ENCODE measurements at places on chromosomes 4 and X.
A peak's percentile ranks its signal among the peaks of the same experiment; 100 is the strongest.

DNA sequence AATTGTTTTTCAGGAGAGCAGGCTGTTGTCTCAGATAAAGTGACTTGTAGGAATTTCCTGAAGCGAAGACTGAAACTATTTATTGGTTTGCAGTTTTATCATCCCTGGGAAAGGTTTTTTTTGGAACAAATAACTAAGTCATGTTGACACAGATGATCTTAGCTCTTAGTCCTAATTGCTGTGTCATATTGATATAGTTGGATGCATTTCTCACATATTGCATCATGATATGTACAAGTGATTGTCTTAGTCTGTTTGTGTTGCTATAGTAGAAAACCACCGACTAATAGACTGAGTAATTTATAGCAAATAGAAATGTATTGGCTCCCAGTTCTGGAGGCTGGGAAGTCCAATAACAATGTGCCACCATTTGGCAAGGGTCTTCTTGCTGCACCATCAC is 397.5 kb upstream of the PPP1R2C start:
- no peak for DNase-seq

- DNase-seq: no peak
These were observed 173.7 kb downstream of the RPA4 start for GRCh38 chrX:97057349-97057909.

DNA sequence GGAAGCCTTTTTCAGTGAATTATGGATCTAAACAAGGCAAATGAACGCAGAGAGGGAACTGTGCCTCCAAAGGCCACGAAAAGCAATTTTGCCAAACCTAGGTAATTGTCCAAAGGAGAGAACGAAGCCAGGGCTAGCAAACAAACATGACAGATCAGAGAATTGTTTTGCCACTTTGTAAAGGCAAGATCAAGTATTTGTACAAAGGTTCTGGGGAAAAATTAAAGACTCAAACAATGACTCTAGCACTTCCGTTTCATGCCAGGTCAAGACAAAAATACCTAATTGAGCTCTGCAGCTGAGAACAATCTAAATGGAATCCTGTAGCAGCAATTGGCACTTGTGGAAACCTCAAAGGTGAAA is 8.5 kb downstream of the RBM47 start:
- no peak for DNase-seq

- no peak for DNase-seq
These were observed 70.0 kb upstream of the TSPAN5 start for GRCh38 chr4:98728433-98728832.

- peak; percentile 9 for DNase-seq
These were observed 106.1 kb downstream of the PBDC1 start for GRCh38 chrX:76279007-76279406.

Data from GM04504 (cell line).